ENCODE measurements at places on chromosomes 6 and 20.

- DNase-seq, result no peak
Observed at GRCh38 chr6:125586074-125586473, 163.4 kb upstream of the HEY2 start.

- DNase-seq, result no peak
Observed at GRCh38 chr6:80357674-80358073, 251.2 kb downstream of the BCKDHB start.

DNA sequence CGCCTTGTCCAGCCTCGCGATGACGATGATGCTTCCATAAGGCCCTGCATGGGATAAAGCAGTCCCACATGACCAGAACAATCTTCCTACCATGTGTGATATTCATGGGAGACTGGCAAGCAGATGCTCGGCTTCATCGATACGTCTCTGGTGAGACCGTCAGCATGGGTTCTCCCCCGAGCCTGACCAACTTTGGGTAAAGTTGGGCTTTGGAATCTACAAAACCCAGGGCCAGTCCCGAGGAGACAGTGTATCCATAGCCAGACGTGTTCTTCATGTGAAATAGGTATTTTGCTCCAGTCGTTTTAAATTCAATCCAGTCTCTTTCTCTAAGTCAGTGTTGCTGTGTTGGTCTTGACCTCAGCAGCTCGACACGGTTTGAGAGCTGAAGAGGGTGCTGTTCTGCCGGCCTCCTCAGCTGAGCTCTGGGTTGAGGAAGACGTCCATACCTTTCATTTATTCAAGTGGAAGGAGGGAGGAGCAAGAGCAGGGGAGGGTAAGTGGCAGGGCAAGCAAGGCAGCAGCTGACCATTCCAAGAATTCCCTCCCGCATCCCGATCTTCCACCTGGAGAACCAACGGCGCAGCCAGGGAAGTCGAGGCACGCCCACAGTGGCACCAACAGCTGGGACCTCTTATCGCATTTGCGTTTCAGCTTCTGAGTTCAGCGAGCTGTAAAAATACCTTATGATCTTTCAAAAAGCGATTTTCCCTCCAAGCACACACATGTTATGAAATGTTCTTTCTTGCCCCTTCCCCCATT lies 64.0 kb upstream of the THBS2 start:
- DNase-seq, result no peak

GRCh38 chr6:160333841-160334240 lies 14.3 kb upstream of the SLC22A3 start:
- no peak for DNase-seq

GRCh38 chr20:62668441-62669027 lies 26.2 kb downstream of the SLCO4A1 start:
- peak; percentile 78 for DNase-seq

DNA sequence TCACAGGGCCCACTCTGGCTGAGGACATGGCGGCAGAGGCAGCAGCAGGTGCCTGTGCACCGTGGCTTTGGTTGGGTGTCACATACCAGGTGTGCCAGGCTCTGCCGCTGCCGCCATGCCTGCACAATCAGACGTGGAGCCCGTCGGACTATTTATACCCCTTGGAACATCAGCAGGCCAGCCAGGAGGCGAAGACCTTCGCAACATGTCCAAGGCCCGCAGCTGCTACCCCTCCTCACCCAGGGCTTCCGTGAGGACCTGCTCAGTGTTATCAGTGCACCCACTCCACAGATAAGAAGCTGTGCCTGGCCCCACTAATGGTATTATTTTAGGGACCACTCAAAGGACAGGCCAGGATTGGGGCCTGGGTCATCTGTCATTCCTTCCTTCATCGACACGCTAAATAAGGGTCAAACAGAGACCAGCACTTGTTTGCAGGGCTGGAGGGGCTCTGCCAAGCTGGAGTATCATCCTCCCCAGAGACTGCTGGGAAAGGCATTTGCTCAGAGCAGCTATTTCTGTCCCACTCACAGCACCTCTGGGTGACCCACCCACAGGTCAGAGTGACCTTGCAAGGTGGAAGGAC lies 109.2 kb downstream of the BMP7 start:
- DNase-seq, result no peak

GRCh38 chr6:150266963-150267685 lies 101.7 kb upstream of the IYD start:
- no peak for DNase-seq

- DNase-seq, result no peak
Observed at GRCh38 chr6:140758169-140758877, 1374.4 kb upstream of the GJE1 start.

GRCh38 chr6:151502499-151502898 lies 8.7 kb downstream of the CCDC170 start:
- no peak for DNase-seq
